ENCODE measurements at places on chromosomes 16 and 17. TPM values are rescaled to one million over a fixed set of nuclear protein-coding genes. Genes with fewer than 3 reads are reported as not detected.

Gene HSD11B2
- total RNA-seq: 18.3 TPM

Gene WFDC1
- 15.9 TPM for total RNA-seq

Gene KRT12
- total RNA-seq: not detected

Gene CXCL16
- 16.0 TPM for total RNA-seq
